ENCODE measurements at places on chromosomes 5 and 9.

- peak; percentile 66 for DNase-seq
Observed at GRCh38 chr5:96709152-96709821, 47.1 kb downstream of the CAST start.

DNA sequence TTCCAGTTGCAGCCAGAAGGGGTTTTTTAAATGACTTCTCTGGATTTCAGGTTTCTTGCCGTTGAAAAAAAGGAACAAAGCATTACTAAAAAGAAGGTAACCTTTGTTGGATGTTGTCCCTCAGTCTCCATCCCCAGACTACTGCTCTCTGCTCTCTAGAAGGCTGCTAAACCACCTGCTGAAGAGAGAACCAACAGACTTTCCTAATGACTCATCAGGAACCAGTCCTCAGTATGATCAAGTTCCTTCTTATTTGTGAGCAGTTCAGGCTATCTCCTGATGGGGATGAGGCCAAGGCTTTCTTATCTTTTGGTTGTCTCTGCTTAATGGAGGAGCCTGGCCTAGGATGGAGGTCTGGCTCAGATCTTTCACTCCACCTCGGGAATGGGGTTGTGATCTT, 4.1 kb downstream of the KIF4B start:
- no peak for DNase-seq

DNA sequence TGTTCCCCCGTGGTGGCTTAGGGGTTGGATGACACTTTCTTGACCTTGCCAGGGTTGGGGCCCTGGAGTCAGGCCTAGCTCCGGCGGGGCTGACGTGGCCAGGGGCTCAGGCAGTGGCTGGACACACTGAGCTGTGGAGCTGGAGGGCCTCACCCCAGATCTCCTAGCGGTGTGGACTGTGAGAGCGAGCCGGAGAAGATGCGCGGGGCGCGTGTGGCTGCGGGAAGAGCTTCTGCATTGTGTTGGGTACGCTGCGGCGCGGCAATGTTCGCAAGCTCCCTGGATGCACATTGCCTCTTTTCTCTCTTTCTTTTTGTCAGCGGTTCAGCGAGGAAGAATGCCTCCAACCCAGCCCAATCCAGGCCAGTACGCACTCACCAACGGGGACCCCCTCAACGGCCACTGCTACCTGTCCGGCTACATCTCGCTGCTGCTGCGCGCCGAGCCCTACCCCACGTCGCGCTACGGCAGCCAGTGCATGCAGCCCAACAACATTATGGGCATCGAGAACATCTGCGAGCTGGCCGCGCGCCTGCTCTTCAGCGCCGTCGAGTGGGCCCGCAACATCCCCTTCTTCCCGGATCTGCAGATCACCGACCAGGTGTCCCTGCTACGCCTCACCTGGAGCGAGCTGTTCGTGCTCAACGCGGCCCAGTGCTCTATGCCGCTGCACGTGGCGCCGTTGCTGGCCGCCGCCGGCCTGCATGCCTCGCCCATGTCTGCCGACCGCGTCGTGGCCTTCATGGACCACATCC, 4.8 kb downstream of the NR2F1 start:
- DNase-seq = no peak

GRCh38 chr5:140544986-140545385, 2.5 kb upstream of the EIF4EBP3 start:
- DNase-seq = no peak

GRCh38 chr5:150650021-150651006, 9.9 kb downstream of the SYNPO start:
- DNase-seq = peak; percentile 50

GRCh38 chr9:98022447-98022846, 34.1 kb upstream of the NANS start:
- no peak for DNase-seq

GRCh38 chr5:84374568-84374967, 10.1 kb downstream of the EDIL3 start:
- no peak for DNase-seq

GRCh38 chr9:129362287-129363000, 184.4 kb upstream of the IER5L start:
- peak; percentile 35 for DNase-seq

DNA sequence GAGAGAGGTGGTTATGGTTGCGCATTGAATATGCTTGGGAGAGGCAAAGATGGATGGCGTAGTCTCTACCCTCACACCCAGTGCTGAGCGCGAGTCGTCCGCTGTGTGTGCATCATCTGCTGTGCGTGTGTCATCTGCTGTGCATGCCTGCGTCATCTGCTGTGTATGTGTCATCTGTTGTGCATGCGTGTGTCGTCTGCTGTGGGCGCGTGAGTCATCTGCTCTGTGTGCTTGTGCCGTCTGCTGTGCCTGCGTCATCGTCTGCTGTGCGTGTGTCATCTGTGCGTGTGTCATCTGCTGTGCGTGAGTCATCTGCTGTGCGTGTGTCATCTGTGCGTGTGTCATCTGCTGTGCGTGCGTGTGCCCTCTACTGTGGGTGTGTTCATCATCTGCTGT, 68.0 kb upstream of the IRX4 start:
- peak; percentile 8 for DNase-seq

GRCh38 chr9:129393064-129393463, 215.0 kb upstream of the IER5L start:
- peak; percentile 25 for DNase-seq

- DNase-seq = no peak
Observed at GRCh38 chr5:54289769-54290168, 20.6 kb downstream of the ARL15 start.

DNA sequence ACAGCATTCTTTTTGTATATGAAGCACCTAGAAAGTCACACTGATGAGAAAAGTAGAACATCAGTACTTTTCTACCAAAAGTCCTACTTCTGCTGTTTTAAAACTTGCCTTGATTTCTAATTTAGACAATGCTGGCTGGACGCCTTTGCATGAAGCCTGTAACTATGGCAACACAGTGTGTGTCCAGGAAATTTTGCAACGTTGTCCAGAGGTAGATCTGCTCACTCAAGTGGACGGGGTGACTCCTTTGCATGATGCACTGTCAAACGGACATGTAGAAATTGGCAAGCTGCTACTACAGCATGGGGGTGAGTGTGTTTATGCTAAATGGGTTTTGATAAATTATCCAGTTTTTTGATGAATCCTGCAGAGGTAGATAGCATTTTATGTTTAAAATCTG, 73.5 kb downstream of the SLF1 start:
- DNase-seq = no peak

- DNase-seq = peak; percentile 3
Observed at GRCh38 chr9:125145425-125145824, 2.1 kb upstream of the SCAI start.

- no peak for DNase-seq
Observed at GRCh38 chr5:175115831-175116230, 328.2 kb downstream of the DRD1 start.

- DNase-seq = no peak
Observed at GRCh38 chr5:125278711-125279110, 532.3 kb upstream of the ZNF608 start.

GRCh38 chr9:107068581-107068980, 205.6 kb downstream of the ZNF462 start:
- DNase-seq = no peak

DNA sequence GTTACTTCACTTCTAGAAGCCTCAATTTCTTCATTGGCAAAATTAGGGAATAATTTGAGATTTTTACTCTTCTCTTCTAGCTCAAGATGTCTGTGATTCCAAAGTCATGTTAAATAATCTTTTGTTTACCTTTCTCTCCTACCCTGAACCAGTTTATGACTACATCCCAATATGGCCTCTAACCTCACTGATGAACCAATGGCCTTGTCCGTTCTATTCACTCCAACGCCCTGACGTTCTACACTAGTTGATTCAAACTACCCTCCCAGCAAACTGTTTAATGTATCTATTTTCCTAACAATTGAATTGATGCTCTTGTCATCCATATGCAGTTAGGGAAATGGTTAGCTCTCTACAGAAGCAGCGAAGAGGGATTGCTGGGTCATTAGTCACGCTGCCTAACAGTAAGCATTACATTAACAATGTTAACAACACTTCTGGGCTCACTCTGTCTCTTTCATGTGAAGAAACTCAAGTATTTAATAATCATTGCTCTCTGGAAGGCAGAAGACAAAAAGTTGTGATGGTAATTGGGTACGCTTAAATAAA, 38.0 kb downstream of the RAPGEF1 start:
- DNase-seq = no peak

GRCh38 chr9:120259100-120259499, 320.9 kb downstream of the CDK5RAP2 start:
- DNase-seq = no peak

DNA sequence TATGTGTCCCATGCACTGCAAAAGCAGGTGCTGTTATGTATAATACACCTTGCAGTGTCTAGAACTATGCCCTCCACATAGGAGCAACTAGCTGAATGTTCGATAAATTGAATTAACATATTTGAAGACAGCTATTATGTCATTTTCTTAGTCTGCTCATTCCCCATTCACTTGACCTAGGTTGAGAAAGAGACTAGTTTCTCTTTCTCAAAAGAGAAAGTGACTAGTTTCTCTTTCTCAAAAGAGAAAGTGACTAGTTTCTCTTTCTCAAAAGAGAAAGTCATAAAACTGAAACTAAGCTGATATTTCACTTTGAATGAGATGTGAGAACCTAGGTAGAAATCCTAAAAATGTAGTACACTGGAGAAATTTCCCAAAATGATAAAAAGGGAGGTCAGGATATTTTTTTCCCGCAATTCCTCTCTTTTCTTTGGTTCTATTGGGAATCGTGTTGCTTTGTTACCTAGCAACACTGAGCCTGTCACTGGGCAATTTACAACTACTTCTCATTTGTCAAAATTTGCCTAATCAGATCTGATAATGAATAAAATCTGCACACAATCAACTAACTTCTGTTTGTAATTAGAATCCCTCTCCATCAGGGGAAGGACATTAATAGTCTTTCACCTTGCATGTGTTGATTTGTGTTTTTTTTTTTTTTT, 132.0 kb upstream of the GRIA1 start:
- DNase-seq = no peak

GRCh38 chr5:167853421-167853820, 438.0 kb upstream of the WWC1 start:
- no peak for DNase-seq

DNA sequence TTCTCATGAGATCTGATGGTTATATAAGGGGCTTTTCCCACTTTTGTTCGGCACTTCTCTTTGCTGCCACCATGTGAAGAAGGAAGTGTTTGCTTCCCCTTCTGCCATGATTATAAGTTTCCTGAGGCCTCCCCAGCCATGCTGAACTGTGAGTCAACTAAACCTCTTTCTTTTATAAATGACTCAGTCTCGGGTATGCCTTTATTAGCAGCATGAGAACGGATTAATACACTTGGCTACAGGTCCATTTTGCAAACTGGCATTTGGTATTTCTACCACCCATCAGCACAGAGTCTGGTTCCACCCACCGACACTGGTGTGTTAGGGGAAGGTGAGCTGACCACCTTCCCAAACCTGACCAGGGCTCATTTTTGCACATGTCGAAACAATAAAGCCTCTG, 47.9 kb upstream of the RARS1 start:
- no peak for DNase-seq

DNA sequence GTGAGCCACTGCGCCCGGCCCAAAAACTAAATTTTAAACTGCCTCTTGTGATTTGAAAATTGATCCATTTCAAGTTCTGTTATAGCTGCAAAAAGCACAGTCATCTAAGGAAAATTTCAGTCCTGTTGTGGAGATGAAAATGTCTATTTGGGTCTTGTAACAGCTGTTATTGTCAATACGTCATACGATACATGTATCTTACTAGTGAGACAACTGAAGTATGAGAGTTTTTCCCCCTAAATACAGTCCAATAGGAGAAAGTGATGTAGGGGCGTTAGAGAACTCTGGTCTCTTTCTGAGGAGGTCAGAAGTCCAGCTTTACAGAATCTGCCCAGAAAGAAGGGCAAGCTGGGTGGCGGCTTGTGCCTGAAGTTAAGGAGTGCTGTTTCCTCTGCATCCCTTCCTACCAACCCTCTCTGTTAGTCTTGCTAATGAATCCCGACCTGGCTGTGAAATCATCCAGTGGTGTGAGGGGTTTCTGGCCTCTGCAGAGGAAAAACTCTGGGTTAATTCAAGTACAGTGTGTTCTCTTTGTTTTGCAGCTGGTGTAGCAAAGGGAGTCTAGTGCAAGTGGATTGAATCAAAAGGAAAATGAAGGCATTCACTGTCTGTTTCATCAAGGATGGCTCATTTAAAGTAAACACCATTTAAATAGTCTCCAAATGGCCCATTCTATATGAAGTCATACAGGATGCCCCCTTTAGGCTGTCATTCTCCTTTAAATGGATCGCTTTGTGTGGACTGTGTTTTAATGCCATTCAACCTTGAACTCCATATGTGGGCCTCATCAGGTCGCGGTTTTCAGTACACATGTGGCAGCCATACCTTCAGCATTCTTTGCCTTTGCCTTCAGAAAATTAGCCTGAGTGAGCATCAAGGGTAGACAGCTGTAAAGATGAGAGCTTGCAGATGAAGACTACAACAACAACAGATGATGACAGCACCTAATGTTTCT, 59.0 kb downstream of the AOPEP start:
- DNase-seq = no peak

GRCh38 chr9:121599872-121600585, 51.4 kb upstream of the DAB2IP start:
- DNase-seq = no peak

GRCh38 chr5:42990892-42991291, 49.2 kb downstream of the ANXA2R start:
- no peak for DNase-seq

GRCh38 chr5:180156141-180156540, 52.9 kb downstream of the RASGEF1C start:
- DNase-seq = peak; percentile 53

DNA sequence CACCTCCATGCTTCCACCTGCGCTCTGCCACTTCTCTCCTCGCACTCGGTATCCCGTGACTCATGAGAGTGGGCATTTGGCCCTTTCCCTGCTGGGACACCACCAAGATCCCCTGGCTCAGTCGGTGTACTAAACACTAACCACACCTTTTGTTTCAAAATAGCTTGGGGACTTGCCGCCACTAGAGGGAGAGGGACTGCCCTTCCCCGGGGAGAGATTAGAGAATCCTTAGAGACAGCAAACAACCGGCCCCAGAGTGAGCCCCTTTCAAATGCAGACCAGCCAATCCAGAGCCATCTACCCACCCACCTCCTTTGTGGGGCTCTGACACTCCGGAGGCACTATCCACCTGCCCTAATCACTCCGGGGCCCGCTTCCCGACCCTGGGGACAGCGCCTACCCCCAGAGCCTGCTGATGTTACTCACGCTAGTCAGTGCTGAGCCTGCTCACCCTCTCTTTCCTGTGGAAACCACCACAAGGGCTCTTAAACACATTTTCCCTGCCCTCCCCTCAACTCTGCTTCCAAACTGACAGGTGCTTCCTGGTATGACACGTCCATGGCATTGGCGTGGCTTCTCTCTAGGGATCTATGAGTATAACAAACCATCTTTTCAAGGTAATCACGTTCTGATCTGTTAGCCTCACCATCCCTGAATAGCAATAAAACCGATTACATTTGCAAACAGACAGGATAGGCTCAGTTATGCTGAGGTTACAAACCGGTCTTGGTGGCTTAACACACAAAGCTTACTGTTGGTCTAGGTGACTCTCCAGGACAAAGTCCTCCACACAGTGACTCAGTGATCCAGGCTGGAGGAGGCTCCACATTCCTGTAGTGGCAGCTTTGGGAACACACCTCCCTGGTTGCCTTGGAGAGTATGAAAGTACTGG, 180.1 kb upstream of the MVB12B start:
- no peak for DNase-seq
